Umbilical cord (tissue), 2 donors: ENCODE measurements at places on chromosomes 2 and 18. TPM values are rescaled to one million over a fixed set of nuclear protein-coding genes. Genes with fewer than 3 reads are reported as not detected.

The POTEI gene
- 0.96 TPM for total RNA-seq

The MYO7B gene
- total RNA-seq = not detected

The TMEM37 gene
- not detected for total RNA-seq

GRCh38 chr2:96431319-96431718, 73.8 kb downstream of the NEURL3 start:
- DNase-seq = no peak

GRCh38 chr18:79552696-79553095, 126.9 kb upstream of the CTDP1 start:
- DNase-seq = no peak

DNA sequence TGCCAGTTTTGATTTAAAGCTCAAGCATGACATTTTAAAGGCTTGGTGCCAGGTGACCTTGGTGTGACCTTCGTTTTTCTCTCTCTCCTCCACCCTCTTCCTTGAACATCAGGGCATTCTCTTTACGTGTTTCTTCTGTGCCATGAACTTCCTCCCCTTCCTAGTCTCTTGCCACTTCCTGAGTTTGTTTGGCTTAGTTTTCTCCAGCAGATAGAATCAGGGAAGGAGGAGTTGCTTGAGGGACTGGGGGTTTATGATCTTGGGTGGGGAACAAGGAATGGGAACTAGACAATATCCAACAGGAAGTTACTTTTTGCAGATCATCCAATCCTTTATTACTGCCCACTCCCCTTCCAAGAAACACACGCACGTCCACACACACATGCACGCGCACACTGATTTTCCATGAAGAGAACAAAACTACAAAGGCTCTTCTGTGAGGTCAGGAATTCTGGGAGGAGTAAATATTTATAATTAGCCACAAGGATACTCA, 210.6 kb upstream of the EPAS1 start:
- peak; percentile 50 for DNase-seq

DNA sequence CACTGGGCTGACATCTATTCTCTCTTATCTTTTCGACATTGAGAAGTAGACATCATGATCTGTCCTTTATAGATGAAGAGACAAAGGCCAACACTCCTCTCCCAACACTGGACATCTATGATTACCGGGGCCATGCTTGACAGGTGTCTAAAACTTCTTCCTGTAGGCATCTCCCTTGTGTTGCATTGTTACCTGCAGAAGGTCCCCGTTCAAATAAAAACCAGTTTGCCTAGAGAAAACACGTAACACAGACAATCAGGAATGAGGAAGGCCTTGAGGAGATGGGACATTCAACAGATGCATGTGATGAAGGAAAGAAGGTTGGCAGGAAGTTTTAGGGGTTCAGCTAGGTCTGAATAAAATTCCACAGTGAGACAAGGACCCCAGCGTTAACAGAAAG, 70.8 kb upstream of the ST8SIA3 start:
- no peak for DNase-seq

GRCh38 chr18:30748541-30748940, 294.0 kb downstream of the DSC3 start:
- no peak for DNase-seq

GRCh38 chr2:232573042-232573441, 22.6 kb downstream of the EIF4E2 start:
- no peak for DNase-seq

GRCh38 chr2:48309900-48310299, 220.1 kb upstream of the STON1 start:
- DNase-seq = no peak

DNA sequence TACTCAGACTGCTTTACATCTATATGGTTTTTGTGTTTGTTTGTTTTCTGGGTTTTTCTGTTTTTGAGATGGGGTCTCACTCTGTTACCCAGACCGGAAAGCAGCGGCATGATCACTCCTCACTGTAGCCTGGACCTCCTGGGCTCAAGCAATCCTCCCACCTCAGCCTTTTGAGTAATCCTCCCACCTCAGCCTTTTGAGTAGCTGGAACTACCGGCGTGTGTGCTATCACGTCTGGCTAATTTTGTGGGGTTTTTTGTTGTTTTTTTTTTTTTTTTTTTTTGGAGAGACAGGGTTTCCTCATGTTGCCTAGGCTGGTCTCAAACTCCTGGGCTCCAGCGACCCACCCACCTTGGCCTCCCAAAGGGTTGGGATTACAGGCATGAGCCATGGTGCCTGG, 9.1 kb downstream of the MAP3K2 start:
- DNase-seq = no peak

DNA sequence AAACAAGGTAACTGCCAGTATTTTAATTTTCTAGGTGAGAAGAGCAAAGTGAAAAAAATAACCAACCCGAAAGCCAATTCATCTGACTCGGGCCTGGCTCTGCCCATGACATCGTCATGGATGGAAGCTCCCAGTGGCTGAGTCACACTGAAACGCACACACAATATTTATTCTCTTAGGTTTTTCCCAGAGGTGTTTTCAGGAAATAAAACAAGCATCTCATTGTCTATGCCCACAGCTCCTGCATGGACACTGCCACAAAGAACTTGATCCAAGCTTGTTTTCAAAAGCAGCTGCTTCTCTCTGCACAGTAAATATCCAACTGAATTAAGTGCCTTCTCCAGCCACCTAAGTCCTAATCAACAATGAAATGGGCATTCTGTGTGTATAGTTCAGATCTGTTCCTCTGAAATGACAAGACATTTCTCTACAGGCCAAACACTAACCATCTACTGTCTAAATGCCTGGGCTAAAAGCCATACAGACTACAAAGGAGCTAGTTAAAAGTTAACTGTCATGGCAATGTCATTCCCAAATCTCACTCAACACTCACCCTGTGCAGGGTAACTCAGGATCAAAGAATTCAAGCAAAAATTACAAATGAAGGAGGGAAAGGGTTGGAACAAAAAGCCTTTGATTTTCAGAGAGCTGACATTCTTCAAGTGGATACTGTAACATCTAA, 62.9 kb downstream of the RPL31 start:
- DNase-seq = peak; percentile 7

- no peak for DNase-seq
Measured at GRCh38 chr2:29290293-29291047, 175.3 kb downstream of the CLIP4 start.
